ENCODE measurements at places on chromosomes 5 and 9.
A peak's percentile ranks its signal among the peaks of the same experiment; 100 is the strongest.

DNA sequence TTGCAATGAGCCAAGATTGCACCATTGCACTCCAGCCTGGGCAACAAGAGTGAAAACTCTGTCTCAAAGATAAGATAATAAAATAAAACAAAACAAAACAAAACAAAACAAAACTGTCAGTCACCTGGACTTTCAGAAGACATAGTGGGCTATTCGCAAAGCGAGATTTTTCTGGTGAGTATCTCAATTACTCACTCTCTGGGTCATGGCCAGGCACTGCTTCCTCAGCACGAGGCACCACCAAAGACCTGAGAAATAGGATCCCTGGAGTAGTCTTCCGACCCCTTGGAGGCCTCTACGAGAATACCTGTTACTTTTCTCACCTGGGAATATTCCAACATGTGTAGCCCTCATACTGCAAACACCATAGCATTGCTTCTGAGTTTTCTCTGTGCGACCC lies 201.7 kb upstream of the ZNF618 start:
- no peak for DNase-seq

GRCh38 chr9:38074441-38074961 lies 5.5 kb upstream of the SHB start:
- no peak for DNase-seq

DNA sequence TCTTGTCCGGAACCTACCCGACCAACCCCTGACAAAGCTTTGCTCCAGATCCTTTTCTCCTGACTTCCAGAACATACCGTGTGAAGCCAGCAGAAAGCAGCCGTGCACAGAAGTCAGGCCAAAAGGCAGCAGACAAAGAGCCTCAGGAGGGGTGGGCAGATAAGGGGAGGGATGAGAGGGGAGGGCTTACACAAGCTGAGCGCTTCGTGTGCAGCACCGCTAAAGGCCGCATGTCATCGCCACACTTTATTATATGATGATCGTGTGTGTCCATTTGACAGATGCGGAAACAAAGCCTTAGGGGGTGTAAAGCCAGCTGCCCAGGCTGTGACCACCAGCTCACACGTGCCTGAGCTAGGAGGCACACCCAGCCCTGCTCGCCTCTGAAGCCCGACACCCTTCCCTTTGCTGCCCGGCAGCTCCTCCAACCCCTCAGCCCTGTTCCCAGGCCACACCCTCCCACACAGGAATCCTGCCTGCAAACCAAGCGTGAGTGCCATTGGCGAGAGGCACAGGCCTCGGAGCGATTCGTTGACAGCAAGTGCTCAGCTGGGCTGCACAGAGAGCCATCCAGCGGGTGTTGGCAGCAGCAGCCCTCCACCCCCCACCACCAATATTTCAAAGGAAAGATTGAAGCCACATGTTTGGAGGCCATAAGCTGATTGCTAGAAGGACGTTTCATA lies 170.5 kb upstream of the SMIM23 start:
- no peak for DNase-seq

- no peak for DNase-seq
These were observed 617.6 kb downstream of the IRX1 start for GRCh38 chr5:4212981-4213819.

DNA sequence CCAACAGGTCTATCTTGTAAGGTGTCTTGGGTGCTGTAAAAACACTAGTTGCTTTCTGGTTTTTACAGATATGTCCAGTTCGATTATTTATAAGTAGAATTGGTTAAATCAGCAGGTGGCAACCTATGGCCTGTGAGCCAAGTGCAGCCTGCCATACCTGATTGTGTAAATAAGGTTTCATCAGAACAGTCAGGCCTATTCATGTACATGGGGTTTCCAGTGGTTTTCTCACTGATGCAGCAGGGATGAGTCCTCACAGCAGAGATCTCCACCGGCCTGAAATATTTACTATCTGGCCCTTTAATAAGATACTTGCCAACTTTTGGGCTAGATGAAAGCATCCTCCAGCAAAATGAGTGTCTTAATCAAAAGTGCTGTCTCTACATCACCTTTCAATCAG lies 132.9 kb upstream of the ICE1 start:
- DNase-seq, result no peak

GRCh38 chr5:151030379-151030778 lies 10.0 kb downstream of the GPX3 start:
- DNase-seq, result no peak

DNA sequence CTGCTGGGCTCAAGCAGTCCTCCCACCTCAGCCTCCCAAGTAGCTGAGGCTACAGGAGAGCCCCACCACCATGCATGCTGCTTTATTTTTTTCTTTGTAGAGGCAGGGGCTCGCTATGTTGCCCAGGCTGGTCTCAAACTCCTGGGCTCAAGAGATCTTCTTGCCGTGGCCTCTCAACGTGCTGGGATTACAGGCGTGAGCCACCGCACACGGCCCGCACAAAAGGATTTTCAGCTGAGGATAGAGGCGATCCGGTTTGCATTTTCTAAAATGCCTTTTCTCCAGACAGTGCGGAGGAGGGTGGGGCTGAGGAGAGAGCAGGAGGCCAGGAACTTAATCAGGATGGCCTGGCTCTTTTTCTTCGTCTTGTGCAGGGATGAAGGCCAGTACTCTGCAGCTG lies 6.9 kb downstream of the HRH2 start:
- DNase-seq, result no peak

DNA sequence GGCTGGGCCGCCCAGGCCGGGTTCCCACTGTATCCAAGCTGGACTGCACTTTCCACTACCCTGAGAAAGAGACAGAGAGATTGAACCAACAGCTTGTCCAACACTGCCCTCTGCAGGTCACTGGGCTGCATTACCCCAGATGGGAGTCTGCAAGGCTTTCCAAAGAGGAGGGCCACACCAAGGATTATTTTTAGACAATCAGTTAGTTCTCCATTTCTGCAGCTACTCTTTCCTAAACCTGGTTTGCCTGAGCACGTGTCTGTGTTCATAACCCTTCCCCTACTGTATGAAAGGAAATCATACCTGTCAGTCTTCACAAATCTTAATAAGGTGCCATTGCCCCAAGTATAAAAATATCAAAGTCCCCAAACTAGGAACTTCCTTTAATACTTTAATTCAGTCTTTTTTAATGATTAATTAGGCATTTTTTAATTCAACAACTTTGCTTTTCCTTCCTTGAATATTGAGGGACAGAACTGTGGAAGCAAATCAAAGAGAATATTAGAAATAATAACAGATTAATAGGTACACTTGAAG lies 13.4 kb upstream of the FGF1 start:
- peak; percentile 44 for DNase-seq

GRCh38 chr5:136763548-136763947 lies 398.2 kb upstream of the TRPC7 start:
- no peak for DNase-seq

DNA sequence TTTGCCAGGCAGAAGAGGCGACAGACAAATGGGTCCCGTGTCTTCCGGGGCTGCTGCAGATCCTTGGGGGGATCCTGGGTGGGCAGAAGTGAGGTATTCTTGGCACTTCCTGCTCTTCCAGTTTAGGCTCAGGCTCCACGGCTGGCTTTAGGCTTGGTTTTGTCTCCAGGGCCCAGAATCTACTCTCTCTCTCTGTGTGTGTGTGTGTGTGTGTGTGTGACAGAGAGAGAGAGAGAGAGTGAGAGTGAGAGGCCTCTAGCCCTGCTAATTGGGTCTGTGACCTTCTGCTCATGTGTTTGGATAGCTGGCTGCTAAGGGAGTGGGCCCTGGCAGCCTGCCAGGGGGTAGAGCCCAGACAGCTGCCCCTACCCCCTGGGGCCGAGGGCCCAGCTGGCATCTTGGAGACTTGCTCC lies 39.3 kb downstream of the CRB2 start:
- DNase-seq, result no peak

GRCh38 chr9:129245276-129245675 lies 67.2 kb upstream of the IER5L start:
- DNase-seq, result no peak

DNA sequence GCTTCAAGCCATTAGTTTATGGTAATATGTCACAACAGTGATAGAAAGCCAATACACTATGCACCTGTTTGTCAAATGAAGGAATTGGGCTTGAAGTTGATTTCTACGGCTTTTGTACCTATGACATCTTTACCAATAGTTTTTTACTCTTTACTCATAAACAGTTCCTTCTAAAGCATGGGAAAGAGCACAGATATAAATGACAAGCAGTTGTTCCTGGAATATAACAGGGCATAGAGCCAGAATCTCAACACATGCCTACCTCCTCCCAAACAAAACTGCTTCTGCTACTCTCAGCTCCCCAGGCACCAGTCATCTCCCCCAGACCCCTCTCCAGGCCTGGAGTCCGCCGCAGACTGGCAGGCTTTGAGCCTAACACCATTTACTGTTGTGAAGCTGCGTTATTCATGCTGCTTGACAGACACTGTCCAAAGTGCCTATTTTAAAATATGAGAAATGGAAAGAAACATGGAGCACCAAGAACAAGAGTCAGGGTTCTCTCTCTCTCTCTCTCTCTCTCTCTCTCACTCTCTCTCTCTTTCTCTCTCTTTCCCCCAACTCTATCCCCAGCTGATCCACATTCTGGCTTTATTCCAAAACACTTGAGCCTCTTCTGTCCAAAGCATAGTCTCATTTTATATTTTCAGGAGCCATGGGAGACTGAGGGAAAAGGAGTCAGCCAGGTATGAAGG lies 111.6 kb downstream of the ADRB2 start:
- no peak for DNase-seq

DNA sequence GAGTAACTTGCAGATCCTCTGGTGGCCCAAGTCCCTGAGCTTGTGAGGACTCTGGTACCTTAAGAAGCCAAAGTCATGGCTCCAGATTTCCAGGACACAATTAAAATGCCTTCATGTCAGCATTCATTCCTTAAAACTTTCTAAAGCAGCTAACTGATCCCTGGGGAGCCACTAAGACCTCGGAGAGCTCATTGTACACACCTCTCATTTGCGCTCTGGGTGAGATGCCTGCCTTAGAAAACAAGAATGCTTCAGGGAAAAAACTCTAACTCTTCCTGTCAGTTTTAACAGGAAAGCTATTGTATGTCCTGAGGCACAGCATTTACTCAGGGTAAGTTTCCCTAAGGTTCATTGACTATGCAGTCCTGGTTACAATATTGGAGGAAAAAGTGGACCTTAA lies 285.0 kb downstream of the EFNA5 start:
- no peak for DNase-seq

GRCh38 chr5:77224672-77225355 lies 14.3 kb downstream of the PDE8B start:
- DNase-seq, result no peak

DNA sequence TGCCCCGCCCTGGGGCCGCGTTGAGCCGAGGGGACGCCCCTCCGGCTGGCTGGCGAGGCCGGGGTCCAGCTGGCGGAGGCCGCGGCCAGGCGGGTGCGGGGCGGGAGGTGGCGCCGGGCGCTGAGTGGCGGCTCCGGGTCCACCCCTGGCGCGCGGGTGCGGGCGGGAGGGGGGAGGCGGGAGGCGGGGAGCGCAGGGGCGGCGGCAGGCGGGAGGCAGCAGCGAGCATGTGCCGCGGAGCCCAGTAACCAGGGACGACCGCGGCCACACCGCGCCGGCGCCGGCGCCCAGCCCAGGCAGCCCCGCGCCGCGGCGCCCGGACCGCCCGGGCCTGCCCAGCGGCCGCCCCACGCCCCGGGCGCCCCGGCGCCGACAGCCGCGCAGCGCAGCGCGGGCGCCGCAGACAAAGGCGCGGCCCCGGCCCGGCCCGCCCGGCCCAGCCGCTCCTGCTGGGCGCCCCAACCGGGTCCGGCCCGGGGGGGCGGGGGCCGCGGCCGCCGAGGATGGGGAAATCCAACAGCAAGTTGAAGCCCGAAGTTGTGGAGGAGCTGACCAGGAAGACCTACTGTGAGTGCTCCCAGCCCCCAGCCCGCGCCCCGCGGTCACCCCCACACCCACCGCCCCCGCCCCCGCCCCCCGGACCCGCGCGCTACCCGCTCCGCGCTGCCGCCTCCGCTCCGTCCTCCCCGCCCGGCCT lies at the start of gene NCS1:
Gene NCS1, plus strand, starts transcription at position 244 of the 697 bp plus-strand sequence. Its CDS starts 260 bp downstream, at position 504.
- peak; percentile 30 for DNase-seq

GRCh38 chr9:117926031-117926658 lies 221.9 kb downstream of the TLR4 start:
- DNase-seq, result no peak

All from T1000 (cell line).